ENCODE measurements at places on chromosomes 7 and 10. TPM values are rescaled to one million over a fixed set of nuclear protein-coding genes. Genes with fewer than 3 reads are reported as not detected.

DNA sequence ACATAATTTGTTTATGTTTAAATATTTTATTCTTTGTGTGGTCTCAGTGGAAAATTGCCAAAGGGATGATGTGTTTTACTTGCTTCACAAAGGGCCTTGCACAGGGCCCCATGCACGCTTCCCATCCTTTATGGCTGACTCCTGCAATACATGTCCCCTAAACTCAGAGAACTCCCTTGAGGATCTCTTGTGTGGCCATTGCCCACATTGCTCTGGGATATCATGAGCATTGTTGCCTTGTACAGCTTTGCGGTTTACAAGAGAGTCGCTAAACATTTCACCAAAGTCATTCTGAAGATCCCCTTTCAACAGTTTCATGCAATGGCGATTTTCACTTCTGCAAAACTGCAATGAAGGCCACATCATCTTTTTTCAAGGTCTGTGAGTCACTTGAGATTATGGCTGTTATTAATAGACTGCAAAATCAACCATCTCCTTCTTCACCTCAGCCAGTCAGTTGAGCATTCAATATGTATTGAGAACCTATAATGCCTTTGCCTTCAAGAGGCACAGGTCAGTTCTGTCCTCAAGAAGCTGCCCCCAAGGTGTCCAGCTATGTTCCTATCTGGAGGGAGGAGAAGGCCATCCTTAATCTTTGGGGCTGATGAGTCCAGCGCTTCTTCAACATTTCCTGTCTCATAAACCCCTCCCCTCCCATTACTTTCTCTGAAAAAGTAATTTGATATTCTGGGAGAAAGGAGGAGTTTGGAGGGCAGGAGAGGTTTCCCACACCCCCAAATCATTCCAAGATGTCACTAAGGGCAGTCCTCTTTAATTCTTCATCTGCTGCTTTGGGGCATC, 108.1 kb downstream of the CCDC71L start:
- no peaks in the 10 kb centered on the region for H3K4me1 ChIP-seq
- no peak overlapping the region for H3K4me3 ChIP-seq
- no peak overlapping the region for H3K27ac ChIP-seq

- no peak overlapping the region for H3K27ac ChIP-seq
- H3K27me3 ChIP-seq = peaks cover 18% of the 10 kb centered on the region
- H3K4me3 ChIP-seq = no peak overlapping the region
- no peaks in the 10 kb centered on the region for H3K36me3 ChIP-seq
Observed at GRCh38 chr10:77756319-77757232, 119.0 kb upstream of the KCNMA1 start.

GRCh38 chr10:49647554-49647953, 31.9 kb upstream of the C10orf53 start:
- H3K36me3 ChIP-seq = no peaks in the 10 kb centered on the region
- peaks cover 3% of the 10 kb centered on the region for H3K27me3 ChIP-seq
- no peak for DNase-seq

- peaks cover 7% of the 10 kb centered on the region for H3K27me3 ChIP-seq
- peak overlapping the region; percentile 82 for H3K4me3 ChIP-seq
- DNase-seq = peak; percentile 38
- H3K27ac ChIP-seq = peak overlapping the region; percentile 55
- H3K4me1 ChIP-seq = peaks cover 13% of the 10 kb centered on the region
- peaks cover 16% of the 10 kb centered on the region for H3K36me3 ChIP-seq
Observed at GRCh38 chr10:93495654-93496321, 624 bp upstream of the CEP55 start.

DNA sequence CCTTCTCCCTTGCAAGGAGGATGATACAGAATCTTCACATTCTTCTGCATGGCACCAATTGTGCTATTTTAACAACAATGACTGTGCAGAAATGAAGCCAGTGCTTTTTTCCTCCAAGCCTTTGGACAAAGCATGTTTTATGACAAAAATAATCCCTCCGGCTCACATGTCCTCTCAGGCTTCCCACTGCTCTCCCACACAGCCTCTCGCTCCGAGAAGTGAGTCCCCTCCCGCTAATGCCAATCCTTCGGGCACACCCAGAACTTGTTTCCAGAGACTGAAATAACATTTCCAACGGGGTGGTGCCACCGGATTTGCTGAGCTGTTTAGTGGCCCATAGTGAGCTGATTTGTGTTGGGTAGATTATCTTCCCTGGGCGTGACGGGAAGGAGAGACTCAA, 35.8 kb downstream of the RBM17 start:
- H3K4me1 ChIP-seq = peaks cover 24% of the 10 kb centered on the region
- no peak overlapping the region for H3K4me3 ChIP-seq
- H3K27me3 ChIP-seq = peaks cover 3% of the 10 kb centered on the region
- H3K27ac ChIP-seq = no peak overlapping the region
- DNase-seq = no peak

Gene STAMBPL1
- total RNA-seq = 71.1 TPM

Gene FGFBP3
- total RNA-seq = 2.2 TPM

Gene RBM20
- 0.72 TPM for total RNA-seq

Data from activated CD8-positive, alpha-beta T cell treated with anti-CD3 and anti-CD28 coated beads for 36 hours (primary cell).